ENCODE measurements at places on chromosomes 3 and 15. TPM values are rescaled to one million over a fixed set of nuclear protein-coding genes. Genes with fewer than 3 reads are reported as not detected.

Gene PARP15
- 3.4 TPM for total RNA-seq

Gene GOLGA6B
- total RNA-seq: 0.61 TPM

Gene XCR1
- not detected for total RNA-seq

Gene GOLGA8T
- total RNA-seq: not detected

DNA sequence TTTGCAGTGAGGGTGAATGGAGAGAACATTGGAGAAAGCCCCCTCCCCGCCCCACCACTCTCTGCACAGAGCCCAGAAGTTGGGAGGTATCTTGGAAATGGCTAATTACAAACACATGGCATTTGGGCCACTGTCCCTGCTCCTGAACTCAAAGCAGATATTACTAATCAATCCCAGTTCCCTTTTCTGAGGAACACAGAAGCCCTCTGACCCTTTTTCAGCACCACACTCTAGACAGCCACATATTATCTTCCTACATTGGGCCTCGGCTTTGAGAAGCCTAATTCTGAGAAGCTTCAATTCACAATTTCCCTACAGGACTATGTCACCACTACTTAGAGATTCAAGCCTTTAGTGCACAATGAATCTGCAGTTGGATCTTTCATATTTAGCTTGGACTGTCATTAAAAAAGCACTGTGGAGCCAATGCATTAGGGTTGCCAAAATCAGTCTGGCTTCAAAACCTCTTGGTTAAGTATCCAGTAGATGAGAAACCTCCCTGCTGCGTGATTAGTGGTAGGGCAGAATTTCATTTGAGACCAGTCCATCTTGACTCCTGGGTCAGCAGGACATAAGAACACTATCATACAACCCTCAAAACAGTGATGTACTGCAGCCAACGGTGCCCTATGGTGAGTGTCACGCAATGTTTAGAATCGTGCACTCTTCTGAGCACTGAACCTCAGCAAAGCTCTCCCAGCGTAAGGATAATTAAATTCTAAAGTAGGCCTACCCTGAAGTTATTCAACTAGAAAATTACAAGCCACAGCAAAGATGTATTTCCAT lies 26.1 kb downstream of the MGLL start:
- peaks cover 35% of the 10 kb centered on the region for H3K4me1 ChIP-seq
- no peak overlapping the region for H3K4me3 ChIP-seq
- no peak for DNase-seq
- H3K27me3 ChIP-seq: no peaks in the 10 kb centered on the region
- H3K36me3 ChIP-seq: no peaks in the 10 kb centered on the region
- H3K27ac ChIP-seq: no peak overlapping the region

GRCh38 chr15:85005746-85006145 lies 24.1 kb downstream of the PDE8A start:
- no peak overlapping the region for H3K4me3 ChIP-seq
- peaks cover 65% of the 10 kb centered on the region for H3K4me1 ChIP-seq
- DNase-seq: no peak
- no peak overlapping the region for H3K27ac ChIP-seq
- H3K36me3 ChIP-seq: no peaks in the 10 kb centered on the region

Measured in Calu3 (cell line).